ENCODE measurements at places on chromosomes 6 and 20. TPM values are rescaled to one million over a fixed set of nuclear protein-coding genes. Genes with fewer than 3 reads are reported as not detected.

DDAH2 gene
- 148 TPM for polyA plus RNA-seq

SUMO4 gene
- polyA plus RNA-seq = 0.46 TPM

SAMD5 gene
- polyA plus RNA-seq = 16.6 TPM

BHLHE23 gene
- not detected for polyA plus RNA-seq

SLC32A1 gene
- polyA plus RNA-seq = 1.4 TPM

FUT9 gene
- polyA plus RNA-seq = 4.3 TPM

SLC12A5 gene
- 1.9 TPM for polyA plus RNA-seq

ZBTB46 gene
- polyA plus RNA-seq = 16.7 TPM

OR10C1 gene
- polyA plus RNA-seq = not detected

PHACTR3 gene
- 9.7 TPM for polyA plus RNA-seq

MLN gene
- polyA plus RNA-seq = 1.1 TPM

RCAN2 gene
- 27.5 TPM for polyA plus RNA-seq

WFDC2 gene
- polyA plus RNA-seq = 171 TPM

SALL4 gene
- 5.4 TPM for polyA plus RNA-seq

BEND6 gene
- polyA plus RNA-seq = 7.3 TPM

AGER gene
- polyA plus RNA-seq = 26.6 TPM

HRH3 gene
- polyA plus RNA-seq = not detected

VEGFA gene
- polyA plus RNA-seq = 299 TPM

SMLR1 gene
- polyA plus RNA-seq = 2.2 TPM

SYCP2L gene
- polyA plus RNA-seq = 3.2 TPM

MAS1 gene
- 0.03 TPM for polyA plus RNA-seq

ISM1 gene
- polyA plus RNA-seq = 3.6 TPM

ZC2HC1B gene
- polyA plus RNA-seq = not detected

TRIM31 gene
- polyA plus RNA-seq = not detected

MUCL3 gene
- 0.06 TPM for polyA plus RNA-seq

GATA5 gene
- polyA plus RNA-seq = 7.1 TPM

RHAG gene
- polyA plus RNA-seq = 1.2 TPM

Data from right renal pelvis (tissue), 4 donors.